Mammary epithelial cell (primary cell): ENCODE measurements at places on chromosomes 7 and 10. TPM values are rescaled to one million over a fixed set of nuclear protein-coding genes. Genes with fewer than 3 reads are reported as not detected.

PPP1R3A gene
- not detected for total RNA-seq

AKR1C3 gene
- total RNA-seq: 50.7 TPM

GIMAP4 gene
- total RNA-seq: not detected

CPN1 gene
- not detected for total RNA-seq

TBATA gene
- total RNA-seq: not detected

CALML5 gene
- total RNA-seq: not detected

COBL gene
- not detected in 2 replicates for total RNA-seq

PTPRZ1 gene
- 6.2 TPM for total RNA-seq

ZNF425 gene
- 3.0 and 4.4 TPM in 2 replicates for total RNA-seq

CDK1 gene
- 22.0 and 49.3 TPM in 2 replicates for total RNA-seq

ATOH7 gene
- total RNA-seq: not detected

GDF10 gene
- not detected for total RNA-seq

TMEM225B gene
- total RNA-seq: 0.59 TPM in 1 of 2 replicates, not detected in the other

SPDYE9 gene
- total RNA-seq: not detected in 2 replicates

GDF2 gene
- not detected in 2 replicates for total RNA-seq

STEAP1 gene
- total RNA-seq: 5.0 TPM

- DNase-seq: no peak
Measured at GRCh38 chr7:30147785-30148184, 13.0 kb downstream of the MTURN start.

DNA sequence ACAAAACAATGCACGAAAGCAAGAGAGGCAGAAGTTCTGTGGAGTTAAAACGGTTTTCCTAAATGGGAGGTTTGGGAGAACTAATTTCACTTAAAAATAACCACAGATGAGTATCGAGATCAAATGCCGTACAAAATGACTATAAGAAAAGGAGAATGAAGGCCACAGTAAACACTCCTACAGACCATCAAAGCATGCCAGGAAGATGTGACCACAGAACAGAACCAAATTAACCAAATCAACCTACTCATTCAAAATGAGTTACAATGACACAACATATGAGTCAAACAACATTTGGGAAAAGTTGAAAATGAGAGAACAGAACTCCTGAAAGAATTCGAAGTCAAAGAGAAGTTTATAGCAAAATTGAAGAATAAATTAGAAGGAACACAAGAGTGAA, 24.3 kb upstream of the DOCK1 start:
- DNase-seq: no peak

- DNase-seq: no peak
Measured at GRCh38 chr10:131006458-131007256, 304.9 kb downstream of the TCERG1L start.

DNA sequence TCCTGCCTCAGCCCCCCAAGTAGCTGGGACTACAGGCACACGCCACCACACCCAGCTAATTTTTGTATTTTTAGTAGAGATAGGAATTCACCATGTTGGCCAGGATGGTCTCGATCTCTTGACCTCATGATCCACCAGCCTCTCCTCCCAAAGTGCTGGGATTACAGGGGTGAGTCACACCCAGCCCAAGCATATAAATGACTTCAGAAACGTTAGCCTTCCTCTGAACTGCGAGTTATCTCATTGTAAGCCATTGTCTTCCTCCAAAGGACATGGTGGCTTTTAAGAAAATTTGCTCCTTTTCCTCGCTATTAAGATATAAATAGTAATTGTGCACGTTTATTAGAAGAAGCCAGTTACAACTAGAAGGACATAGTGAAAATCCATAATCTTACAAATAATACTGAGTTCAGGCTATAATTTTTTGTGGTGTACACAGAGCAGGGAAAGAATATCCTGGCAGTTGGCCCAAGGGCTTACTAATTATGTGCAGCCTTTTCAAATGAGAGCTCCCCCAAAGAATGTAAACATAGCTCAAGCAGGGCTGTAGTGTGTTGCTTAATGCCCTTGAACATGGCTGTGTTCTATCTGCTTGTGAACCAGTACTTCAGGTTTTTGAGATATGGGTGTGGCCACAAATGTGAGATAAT, 495.8 kb downstream of the PARD3 start:
- DNase-seq: peak; percentile 88

DNA sequence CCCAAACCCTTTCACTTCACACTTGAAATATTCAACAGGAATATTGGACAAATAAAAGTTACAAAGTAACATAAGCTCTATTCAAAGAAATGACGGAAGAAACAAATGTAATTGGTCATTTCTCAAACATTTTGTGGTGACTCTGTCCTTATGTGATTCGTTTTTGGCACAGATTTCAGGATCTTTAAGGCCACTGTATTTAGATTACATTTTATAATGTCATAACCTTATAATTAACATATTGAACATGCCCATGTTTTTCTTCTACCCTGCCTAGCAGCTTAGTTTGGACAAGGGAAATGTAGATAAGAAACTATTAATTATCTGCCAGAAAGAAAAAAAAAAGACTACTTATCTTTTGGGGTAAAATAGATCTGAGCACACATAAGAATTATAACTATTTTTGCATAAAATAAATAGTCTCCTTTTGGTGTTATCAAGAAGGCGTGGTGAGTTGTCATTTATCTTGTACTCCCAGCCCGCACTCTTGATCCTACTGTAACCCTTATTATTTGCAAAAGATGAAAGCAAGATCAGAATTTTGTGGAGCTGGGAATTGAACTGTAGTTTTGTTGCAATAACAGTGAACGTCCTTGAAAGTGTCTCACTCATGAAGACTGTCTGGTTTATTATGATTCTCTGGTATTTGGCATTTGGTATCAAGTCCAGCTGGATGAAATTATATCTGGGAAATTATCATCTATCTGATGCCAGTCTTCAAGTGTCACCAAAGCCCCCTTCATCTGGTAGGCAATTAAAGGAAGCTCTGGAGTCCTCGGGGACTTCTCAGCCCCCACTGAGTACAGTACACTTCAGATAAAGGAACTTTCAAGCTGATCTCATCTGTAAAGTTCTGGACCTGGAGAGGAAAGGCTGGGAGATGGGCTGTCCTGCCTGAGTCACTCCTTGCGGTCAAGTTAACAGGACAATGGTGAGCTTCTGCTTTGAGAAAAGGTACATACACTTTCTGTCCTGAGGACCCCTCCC, 175.7 kb upstream of the INHBA start:
- no peak for DNase-seq

DNA sequence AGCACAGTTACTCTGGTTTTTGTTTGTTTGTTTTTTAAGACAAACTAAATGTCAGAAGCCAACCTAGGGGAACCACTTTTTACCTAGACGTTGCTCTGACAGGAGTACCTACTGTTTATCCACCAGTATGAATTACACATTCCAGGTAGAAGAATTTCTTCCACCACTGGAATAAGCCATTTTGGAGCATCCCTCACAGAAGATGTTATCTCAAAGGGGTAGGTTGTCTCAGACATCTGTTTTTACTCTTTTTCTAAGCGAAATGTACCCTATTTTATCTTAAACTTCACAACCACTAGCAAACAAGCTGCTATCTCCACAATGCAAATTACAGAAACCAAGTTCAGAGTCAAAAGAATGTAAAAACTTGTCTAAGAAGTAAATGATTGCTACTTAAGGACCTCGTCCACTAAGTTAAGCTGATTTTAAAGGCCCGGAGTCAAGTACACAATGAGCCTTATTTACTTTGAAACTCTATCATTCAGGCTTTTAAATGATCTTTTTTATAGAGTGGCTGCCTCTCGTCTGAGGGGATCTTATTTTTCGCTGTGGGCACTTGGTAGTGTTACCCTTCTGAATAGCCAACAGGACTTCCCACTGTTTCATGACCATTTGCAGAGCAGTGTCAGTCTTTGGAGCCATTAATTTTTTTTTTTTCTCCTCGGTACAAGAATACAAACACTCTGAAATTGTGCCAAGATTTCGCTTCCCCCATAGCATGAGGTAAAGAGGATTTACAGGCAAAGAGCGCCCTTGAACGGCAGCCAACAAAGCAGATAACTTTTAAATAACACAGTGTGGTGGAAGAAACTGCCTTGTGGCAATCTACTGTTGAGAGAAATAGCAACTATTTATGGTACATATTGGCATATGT, 15.7 kb upstream of the ARMC3 start:
- DNase-seq: no peak

DNA sequence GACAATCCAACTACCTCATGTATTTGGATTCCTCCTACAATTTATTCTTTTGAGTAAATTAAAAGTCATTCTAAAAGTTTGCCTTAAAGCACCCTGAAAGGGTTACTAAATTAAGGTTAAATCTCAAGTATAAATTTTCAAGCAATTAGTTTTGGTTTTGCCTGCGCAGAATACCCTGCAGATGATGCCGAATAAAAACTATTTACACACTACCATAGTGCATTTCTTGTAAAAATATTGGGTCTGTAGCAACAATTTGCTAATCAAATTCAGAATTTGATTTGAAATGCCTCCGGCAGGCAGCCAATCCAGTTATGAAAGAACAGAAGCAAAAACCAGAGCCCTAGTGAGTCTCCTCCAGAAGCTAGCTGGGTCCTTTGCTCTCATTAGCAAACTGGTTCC, 122.2 kb downstream of the TWIST1 start:
- no peak for DNase-seq

DNA sequence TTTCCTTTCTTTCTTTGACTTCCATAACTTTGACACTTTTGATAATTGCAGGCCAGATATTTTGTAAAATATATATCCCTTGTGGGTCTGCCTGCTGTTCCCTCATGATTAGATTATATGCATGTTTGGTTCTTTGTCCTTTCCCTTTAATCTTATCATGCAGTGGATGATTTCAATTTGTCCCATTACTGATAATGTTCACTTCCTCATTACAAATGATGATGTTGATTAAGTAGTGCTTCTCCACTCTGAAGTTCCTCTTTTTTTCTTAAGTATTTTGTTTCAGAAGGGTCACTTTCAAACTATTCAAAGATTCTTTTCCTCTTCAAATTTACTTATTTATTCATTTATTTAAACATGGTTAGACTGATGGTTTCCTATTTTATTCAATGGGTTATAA, 898.1 kb downstream of the XPNPEP1 start:
- DNase-seq: no peak

GRCh38 chr10:107583974-107584373, 419.5 kb upstream of the SORCS1 start:
- no peak for DNase-seq

GRCh38 chr7:138186951-138187351, 110.7 kb downstream of the AKR1D1 start:
- peak; percentile 34 for DNase-seq

- no peak for DNase-seq
Measured at GRCh38 chr7:144957998-144958397, 122.1 kb upstream of the TPK1 start.

- DNase-seq: no peak
Measured at GRCh38 chr7:23396222-23397015, 73.9 kb downstream of the IGF2BP3 start.

DNA sequence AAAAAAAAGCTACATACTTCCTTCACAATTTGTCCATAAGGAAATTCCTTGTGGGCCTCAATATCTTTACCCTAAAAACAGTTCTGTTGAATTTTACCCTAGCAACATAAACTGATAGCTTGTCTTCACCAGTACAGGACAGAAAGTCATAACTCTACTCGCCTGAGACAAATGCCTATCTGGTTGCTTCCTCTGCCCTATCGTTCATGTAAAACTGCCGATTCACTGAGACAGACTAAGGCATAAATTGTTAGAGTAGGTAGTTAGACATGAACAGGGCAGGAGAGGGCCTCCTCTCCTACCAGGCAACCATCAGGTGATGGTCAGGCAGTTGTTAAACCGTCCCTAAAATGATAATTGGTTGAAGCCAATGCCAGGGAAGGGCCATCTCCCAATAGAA, 25.0 kb downstream of the IFIT3 start:
- DNase-seq: no peak

GRCh38 chr10:79239275-79239779, 107.9 kb upstream of the PPIF start:
- DNase-seq: peak; percentile 73

- no peak for DNase-seq
Measured at GRCh38 chr10:4909118-4909517, 54.1 kb upstream of the AKR1C1 start.

- no peak for DNase-seq
Measured at GRCh38 chr10:120738658-120739057, 112.5 kb upstream of the WDR11 start.

DNA sequence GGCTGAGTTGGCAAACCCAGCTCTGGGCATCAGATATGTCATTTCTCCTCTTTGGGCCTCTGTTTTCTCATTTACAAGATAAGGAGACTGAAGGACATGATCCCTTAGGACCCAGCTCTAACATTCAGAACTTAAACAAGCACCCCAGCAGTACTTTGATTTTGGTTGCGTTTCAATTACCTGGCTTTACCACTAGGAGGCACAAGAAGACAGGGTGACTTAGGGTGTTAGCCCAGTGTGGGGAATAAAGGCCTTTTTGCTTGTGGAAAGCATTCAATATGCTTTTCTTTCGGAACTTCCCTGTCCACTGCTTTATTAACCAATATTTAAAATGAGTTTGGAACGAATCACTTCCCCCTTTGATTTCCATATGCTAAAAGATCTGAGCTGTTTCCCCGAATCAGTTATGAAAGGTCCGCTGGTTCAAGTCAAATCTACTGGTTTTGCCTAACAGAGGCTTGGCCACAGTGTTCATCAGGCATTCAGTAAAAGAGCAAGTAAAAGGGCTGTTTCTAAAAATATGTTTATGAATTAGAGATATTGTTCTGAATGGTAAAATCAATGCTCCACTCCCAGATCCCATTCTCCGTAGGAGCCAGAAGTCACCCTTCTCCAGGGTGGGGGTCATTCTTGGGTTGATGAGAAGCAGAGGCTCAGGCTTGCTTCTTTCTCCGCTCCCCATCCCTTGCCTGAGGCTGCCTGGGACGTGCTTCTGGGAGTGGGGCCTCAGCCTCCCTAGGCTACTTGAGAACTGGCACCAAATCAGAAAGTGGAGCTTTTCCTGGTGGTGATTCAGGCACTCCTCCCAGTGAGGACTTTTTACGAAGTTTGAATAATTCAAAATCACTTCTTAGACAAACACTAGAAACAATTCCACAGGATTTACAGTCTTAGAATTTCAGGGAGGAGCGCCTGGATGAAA, 105.5 kb downstream of the MYOF start:
- DNase-seq: peak; percentile 81

- no peak for DNase-seq
Measured at GRCh38 chr7:140881507-140882228, 43.1 kb downstream of the BRAF start.

DNA sequence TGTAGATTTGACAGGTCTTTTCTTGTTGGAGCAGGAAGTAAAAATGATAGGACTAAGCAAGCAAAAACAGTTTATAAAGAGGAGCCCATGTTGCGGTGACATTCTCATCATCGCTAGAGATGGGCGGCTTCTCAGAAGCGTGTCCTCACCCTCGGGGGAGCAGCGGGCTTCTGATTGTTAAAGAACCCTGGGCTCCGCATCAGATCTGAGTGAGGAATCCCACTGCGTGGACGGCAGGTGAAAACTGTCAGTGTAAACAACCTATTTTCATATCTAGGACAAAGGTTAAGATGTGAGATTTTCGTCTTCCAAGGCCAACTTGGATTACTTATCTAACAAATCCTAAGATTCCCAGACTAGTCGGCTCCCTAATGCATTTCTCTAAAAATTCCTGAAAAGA, 177.6 kb downstream of the ADARB2 start:
- DNase-seq: no peak

- no peak for DNase-seq
Measured at GRCh38 chr10:72065439-72066025, 22.8 kb downstream of the SPOCK2 start.

- DNase-seq: no peak
Measured at GRCh38 chr7:70700055-70700940, 431.6 kb upstream of the GALNT17 start.
